Stomach (tissue), 19 donors: ENCODE measurements at places on chromosomes 1 and 21. TPM values are rescaled to one million over a fixed set of nuclear protein-coding genes. Genes with fewer than 3 reads are reported as not detected.

Gene FTCD
- total RNA-seq, result 6.7 TPM

Gene ANGPTL1
- 5.5 TPM for total RNA-seq

DNA sequence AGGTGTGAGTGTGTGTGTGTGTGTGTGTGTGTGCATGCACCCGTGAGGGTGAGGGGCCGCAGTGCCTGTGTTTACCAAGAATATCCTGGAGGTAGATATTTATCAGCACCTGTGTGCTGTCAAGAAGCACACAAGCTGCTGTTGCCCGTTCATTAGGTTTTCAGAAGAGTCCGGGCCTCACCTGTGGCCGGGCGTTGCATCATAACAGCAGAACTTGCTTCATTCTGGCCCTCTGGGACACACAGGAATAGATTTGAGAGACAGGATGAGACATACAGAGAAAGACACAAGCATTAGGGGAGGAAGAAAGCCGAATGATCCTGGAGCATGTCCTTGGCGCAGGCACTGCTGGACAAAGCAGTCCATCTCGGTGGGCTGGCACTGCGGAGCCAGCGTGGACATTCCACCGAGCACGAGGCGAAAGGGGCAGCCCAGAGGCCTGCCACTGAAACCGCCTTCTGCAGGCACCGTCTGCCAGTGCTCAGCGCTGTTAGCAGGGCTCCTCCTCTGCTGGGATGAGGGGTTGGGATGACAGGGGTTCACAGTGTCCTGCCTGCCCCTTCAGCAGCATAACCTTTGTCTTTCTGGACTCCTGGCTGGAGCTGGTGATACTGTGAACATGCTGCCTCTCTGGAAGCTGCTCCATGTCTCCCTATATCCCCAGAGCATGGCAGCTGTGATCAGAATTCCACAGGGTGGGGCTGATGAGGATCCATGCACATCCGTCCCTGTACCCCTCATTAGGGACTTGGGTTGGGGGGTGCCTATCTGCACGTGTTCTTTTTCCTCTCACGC lies 81.1 kb downstream of the PEX14 start:
- DNase-seq, result no peak

Gene CLDN8
- total RNA-seq, result not detected

Gene VTCN1
- 0.73 TPM for total RNA-seq

- no peak for DNase-seq
Observed at GRCh38 chr1:230750986-230751625, 3.9 kb downstream of the CAPN9 start.

DNA sequence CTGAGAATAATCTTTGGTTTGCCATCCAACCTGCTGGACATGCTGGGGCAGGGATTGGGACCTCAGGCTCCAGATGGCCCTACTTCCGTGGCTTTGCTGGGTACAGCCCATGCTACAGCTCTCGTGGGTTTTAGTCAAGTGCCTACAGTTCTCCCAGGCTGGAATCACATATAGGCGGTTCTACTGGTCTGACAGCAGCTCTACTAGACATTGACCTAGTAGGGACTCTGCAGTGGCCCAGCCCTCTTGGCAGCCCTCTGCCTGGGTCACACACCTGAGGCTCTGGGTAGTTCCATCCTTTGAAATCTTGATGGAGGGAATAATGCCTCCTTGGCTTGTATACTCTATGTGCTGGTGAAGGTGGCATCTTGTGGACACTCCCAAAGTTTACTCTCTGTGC lies 72.2 kb downstream of the PGM1 start:
- DNase-seq, result no peak

DNA sequence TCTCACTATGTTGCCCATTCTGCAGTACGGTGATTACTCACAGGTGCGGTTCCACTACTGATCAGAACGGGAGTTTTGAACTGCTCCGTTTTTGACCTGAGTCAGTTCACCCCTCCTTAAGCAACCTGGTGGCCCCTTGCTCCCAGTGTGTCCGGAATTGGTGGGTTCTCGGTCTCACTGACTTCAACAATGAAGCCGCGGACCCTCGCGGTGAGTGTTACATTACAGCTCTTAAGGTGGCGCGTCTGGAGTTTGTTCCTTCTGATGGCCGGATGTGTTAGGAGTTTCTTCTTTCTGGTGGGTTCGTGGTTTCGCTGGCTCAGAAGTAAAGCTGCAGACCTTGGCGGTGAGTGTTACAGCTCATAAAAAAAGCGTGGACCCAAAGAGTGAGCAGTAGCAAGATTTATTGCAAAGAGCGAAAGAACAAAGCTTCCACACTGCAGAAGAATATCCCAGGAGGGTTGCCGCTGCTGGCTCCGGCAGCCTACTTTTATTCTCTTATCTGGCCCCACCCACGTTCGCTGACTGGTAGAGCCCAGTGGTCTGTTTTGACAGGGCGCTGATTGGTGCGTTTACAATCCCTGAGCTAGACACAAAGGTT lies 17.6 kb upstream of the PARP1 start:
- DNase-seq, result no peak

- peak; percentile 60 for DNase-seq
Observed at GRCh38 chr1:62263006-62263813, 56.0 kb downstream of the KANK4 start.

Gene AMY1B
- not detected for total RNA-seq

- DNase-seq, result no peak
Observed at GRCh38 chr1:154767315-154768240, 102.5 kb downstream of the KCNN3 start.

DNA sequence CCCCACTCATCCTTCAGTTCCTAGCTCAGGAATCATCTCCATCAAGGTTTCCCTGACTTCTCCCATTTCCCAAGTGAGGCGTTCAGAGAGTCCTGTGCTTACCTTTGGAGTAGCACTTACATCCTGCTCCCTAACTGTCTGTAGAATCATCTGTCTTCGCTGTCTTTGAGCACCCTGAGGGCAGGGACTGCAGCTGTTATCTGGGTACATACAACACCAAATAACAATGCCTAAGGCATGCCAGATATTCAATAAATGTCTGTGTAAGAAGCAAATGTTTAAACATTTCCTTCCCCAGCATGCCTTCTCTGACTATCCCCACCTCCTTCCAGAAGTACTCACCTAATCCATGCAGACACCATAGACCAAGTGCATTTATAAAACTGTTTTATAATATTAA lies 65.4 kb downstream of the JAK1 start:
- no peak for DNase-seq

- DNase-seq, result no peak
Observed at GRCh38 chr1:18800258-18800657, 59.2 kb downstream of the TAS1R2 start.

DNA sequence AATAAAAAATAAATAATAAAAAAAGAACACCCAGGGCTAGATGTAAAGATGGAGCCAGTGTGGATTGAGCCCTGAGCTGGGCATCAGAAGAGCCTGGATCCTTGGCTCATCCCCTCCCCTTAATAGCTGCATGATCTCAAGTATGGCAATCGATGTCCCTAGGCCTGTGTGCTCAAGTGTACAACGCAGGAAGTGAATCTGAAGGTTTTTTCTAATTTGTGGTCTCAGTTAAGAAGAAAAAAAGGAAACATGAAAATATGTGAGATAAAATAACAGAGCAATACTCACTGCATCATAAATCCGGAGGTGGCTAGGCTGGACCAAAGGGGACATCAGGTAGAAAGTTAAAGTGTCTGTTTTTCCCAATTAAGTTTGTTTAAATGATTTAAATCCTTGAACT lies 47.3 kb upstream of the SLC44A3 start:
- no peak for DNase-seq

DNA sequence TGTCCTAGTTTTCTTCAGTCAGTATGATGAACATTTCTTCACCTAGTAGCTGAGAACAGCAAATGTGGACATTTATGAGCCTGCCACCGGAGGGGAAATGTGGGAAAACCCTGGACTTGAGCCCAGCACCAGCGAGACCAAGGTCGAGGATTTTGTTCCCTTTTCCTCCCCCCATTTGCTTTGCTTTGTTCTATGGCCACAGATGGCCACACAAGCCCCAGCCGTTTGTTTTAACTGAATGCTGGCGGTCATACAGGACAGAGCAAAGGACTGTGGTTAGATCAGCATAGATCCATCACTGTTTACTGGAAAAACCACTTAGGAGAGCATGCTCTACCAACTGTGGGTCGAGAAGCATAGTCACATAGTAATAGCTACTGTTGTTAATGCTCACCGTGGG lies 20.9 kb downstream of the SH2D2A start:
- no peak for DNase-seq

DNA sequence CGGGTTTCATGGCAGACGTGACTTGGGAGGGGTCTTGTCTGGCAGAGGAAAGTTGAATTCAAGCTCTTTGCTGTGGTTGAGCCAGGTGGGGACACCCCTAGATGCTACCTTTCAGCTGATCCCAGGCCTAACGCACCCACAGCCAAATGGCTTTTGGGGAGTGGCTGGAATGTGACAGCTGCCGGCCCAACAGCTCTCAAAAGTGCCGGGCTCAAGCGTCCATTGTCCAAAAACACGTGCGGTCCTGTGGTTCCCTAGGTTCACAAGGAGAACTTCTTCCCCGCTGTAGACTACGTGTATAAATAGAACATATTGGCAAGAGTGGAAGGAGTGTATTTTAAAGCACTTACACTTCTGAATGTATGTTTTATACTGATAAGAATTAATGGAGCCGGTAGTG lies 87.1 kb upstream of the ARHGEF16 start:
- no peak for DNase-seq

- no peak for DNase-seq
Observed at GRCh38 chr1:59690171-59690930, 124.4 kb upstream of the HOOK1 start.

DNA sequence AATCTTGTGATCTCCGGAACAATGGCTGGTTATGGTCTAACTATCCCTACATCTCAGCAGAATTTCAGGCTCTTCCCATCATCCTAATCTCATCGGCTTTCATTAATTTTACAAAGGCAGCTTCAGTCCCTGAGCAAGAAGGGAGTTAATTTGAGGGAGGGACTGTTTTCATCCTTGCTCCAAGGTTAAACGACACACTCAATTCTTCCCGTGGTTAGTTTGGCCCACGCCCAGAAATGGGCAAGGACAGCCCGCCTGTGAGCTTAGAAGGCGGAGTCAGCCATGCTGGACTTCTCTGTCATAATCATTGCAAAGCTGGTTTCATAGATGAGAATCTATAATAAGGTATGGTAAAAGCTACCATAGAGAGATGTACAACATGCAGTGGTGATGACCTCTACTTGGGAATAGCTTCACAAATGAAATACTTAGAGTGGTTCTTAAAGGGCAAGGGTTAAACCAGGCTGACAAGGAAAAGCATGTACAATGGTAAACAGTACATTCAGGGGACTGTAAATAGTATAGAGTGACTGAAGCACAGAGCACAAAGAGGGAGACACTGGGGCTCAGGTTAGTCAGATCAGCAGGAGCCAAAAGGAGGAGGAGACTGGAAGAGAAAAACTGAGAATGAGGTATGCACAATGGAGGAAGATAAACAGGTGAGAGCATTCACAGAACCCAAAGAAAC lies 108.8 kb downstream of the SMYD3 start:
- peak; percentile 40 for DNase-seq

GRCh38 chr21:32886339-32886738 lies 114.8 kb upstream of the PAXBP1 start:
- DNase-seq, result no peak

DNA sequence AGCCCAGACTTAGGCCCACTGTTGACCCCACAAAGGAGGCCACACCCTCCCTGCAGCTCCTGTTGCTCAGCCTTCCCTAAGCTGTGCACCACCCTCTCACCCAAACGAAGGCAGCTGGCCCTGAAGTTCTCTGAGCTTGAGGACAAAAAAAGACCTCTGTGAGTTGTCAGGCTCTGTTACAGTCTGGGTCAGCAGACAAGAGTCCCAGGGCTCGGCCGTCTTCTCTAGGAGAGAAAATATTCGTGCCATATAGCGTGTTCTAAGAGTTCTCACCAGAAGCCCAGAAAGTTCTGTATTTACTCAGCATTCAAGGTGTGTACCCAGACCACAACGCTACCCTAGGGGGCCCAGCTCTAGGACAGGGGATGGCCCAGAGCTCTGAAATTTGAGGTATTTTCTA lies 25.5 kb upstream of the LYST start:
- DNase-seq, result no peak

Gene CCT3
- 78.2 TPM for total RNA-seq

Gene GPR37L1
- total RNA-seq, result under 0.01 TPM

DNA sequence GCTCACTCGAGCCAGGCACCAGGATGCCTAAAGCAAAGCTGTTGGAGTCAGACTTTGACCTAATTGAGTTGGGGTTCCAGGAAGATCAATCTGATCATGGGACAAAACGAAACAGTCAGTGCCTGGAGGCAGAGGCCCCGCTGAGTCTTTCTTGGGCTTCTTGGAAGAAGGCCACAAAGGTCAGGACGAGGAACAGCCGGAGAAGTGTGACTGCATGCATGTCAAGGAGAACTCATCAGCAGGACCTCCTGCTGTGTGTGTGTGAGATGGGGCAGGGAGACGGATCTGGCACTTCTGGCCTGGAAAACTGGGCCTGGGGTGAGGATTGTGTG lies 190.8 kb downstream of the CAMTA1 start:
- no peak for DNase-seq

Gene C1orf87
- not detected for total RNA-seq

GRCh38 chr1:34681480-34682451 lies 73.1 kb upstream of the GJB5 start:
- DNase-seq, result peak; percentile 72

Gene NSL1
- total RNA-seq, result 33.5 TPM

Gene SASS6
- total RNA-seq, result 6.1 TPM

- DNase-seq, result no peak
Observed at GRCh38 chr1:37465593-37466517, 8.5 kb upstream of the ZC3H12A start.

GRCh38 chr1:117059334-117059677 lies 820 bp upstream of the TTF2 start:
- peak; percentile 85 for DNase-seq

Gene WNT3A
- not detected for total RNA-seq

GRCh38 chr1:192884241-192884640 lies 75.4 kb downstream of the RGS2 start:
- no peak for DNase-seq

DNA sequence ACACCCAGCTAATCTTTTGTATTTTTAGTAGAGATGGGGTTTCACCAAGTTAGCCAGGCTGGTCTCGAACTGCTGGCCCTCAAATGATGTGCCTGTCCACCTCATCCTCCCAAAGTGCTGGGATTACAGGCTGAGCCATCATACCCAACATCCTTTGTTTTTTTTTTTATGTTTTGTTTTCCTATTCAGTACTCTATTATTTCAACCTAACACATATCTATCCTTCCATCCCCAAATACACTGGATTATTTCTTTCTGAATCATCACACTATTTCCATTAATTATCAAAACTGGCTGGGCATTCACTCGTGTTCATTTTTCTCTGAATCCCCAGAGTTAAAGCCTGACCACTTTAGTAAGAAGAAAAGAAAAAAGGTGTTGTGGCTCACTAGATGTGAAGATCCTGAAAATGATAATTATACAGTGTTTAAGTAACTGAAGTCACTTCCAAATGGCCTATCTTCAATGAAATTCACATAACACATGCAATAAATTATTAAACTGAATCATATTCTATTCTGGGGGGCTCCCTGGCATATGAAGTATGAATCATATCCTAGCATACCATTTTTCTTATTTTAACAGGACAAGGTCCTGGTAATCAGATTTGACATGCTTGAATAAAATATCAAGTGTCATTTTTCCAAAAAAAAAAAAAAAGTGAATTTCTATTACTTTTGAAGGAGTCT lies 1754.2 kb downstream of the BRINP3 start:
- no peak for DNase-seq

Gene OR2L3
- total RNA-seq, result not detected
